ENCODE measurements at places on chromosomes 16 and 17.

- no peak for DNase-seq
Observed at GRCh38 chr17:82356845-82357355, 2.1 kb upstream of the TEX19 start.

GRCh38 chr17:43995150-43995471 lies 9.3 kb upstream of the NAGS start:
- DNase-seq = no peak

DNA sequence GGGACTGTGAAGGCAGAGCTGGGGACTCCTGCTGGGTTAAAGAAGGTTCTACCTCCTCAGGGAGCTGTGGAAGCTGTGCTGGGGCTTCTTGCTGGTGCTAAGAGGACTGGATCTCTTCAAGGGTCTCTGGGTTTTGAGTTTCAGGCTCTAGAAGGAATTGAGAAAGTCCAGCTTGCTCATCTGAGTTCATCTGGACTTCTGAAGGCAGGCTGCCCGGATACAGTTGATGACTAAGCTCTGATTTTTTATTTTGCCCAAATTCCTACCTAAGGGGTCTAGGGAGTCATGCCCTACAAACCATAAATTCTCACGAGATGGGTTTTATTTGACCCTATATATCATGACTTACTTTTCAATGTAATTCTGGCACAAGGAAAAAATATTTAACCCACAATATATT lies 46.8 kb upstream of the TMEM97 start:
- DNase-seq = no peak

- DNase-seq = no peak
Observed at GRCh38 chr17:17411692-17412091, 65.1 kb upstream of the MED9 start.

DNA sequence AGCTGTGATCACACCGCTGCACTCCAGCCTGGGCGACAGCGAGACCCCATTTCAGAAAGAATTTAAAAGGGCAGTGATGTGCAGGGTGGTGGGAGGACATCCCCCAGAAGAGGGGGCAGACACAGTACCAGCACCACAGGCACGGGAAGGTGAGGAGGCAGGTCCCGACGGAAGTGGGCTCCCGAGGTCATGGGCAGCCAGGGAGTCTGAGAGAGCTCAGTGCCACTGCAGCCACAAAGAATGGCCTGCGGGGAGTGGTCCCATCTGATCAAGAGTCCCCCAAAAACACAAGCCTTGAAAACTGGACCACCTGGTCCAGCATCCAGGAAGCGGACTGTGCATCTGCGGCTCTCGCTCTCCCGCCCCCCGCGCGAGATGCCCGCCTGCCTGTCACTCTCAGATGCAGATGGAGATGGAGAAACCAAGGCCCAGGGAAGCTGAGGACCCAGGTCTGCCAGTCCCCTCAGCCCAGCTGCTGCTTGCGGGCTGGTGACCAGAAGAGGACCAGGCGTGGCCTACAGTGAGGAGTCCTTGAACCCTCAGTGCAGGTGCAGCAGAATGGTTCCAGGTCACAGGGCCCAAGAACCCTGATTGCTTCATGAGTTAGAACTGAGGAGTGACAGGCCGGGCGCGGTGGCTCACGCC lies 4.3 kb upstream of the CAPN15 start:
- no peak for DNase-seq

Measured in mesothelial cell of epicardium (in vitro differentiated cells).